Aorta (tissue), 5 donors: ENCODE measurements at places on chromosomes 4 and X. TPM values are rescaled to one million over a fixed set of nuclear protein-coding genes. Genes with fewer than 3 reads are reported as not detected.

DNA sequence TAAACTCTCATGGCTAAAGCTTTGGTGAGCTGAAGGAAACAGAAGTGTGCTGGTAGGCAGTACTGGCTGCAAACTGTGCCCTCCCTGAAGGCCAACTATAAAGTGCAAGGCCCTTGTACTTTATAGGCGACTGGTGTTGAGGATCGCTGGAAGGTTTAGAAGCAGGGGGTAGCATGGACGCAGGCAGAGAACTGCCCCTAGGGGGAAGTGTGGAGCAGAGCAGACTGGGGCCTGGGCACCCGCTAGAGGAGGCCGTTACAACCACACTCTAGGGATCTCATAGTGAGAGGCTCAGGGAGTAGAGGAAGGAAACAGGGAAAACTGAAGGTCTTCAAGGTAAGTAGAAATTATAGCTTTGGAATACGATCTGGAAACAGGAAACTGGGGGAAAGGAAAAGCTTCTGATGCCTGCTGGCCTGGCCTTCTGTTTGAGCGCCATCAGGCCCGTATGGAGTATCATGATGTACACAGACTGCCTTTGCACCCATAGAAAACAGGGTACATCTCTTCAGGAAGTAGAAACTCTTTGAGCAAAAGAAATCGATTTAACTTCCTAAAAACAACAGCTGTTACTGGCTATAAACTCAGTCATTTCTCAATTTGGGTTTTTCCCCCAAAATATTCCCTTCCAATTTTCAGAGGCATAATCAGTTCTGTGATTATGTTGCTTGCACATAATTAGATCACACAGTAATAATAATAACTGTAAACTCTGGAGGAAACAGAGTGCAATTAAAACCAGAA lies 23.9 kb upstream of the TMSB4X start:
- H3K4me3 ChIP-seq = no peak overlapping the region
- H3K4me1 ChIP-seq = no peaks in the 10 kb centered on the region
- H3K36me3 ChIP-seq = no peaks in the 10 kb centered on the region
- no peaks in the 10 kb centered on the region for H3K27me3 ChIP-seq
- H3K27ac ChIP-seq = no peak overlapping the region

- H3K36me3 ChIP-seq = no peaks in the 10 kb centered on the region
- H3K4me3 ChIP-seq = no peak overlapping the region
- H3K4me1 ChIP-seq = no peaks in the 10 kb centered on the region
Measured at GRCh38 chr4:144451766-144452450, 194.0 kb upstream of the HHIP start.

GRCh38 chr4:68708566-68708965 lies 38.1 kb upstream of the UGT2B15 start:
- H3K27me3 ChIP-seq = no peaks in the 10 kb centered on the region
- DNase-seq = no peak
- H3K27ac ChIP-seq = no peak overlapping the region
- no peaks in the 10 kb centered on the region for H3K4me1 ChIP-seq
- no peaks in the 10 kb centered on the region for H3K36me3 ChIP-seq

GRCh38 chrX:9829308-9830267 lies 43.4 kb downstream of the SHROOM2 start:
- H3K4me1 ChIP-seq = no peaks in the 10 kb centered on the region
- H3K4me3 ChIP-seq = no peak overlapping the region
- no peak overlapping the region for H3K27ac ChIP-seq

NMU gene
- not detected for total RNA-seq

GRCh38 chr4:113607998-113608397 lies 153.5 kb downstream of the CAMK2D start:
- no peak overlapping the region for H3K4me3 ChIP-seq
- H3K27ac ChIP-seq = no peak overlapping the region
- H3K36me3 ChIP-seq = peaks cover 2% of the 10 kb centered on the region
- peaks cover 1% of the 10 kb centered on the region for H3K4me1 ChIP-seq
- DNase-seq = no peak

DNA sequence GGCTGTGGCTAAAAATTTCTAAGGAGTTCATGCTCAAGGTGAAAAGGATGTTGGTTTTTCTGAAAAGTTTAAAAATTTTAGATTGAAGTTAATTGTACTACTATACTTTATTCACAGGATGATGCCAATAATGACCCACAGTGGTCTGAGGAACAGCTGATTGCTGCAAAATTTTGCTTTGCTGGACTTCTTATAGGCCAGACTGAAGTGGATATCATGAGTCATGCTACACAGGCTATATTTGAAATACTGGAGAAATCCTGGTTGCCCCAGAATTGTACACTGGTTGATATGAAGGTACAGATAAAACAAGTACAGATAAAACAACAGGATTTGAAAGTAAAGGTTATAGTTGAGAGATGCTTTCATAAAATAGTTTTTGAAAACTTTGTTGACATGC lies 12.2 kb downstream of the PAICS start:
- H3K4me3 ChIP-seq = no peak overlapping the region
- no peaks in the 10 kb centered on the region for H3K27me3 ChIP-seq
- no peaks in the 10 kb centered on the region for H3K36me3 ChIP-seq
- no peaks in the 10 kb centered on the region for H3K4me1 ChIP-seq
- DNase-seq = no peak

GRCh38 chr4:76095568-76095967 lies 21.1 kb downstream of the ART3 start:
- no peaks in the 10 kb centered on the region for H3K36me3 ChIP-seq
- no peak overlapping the region for H3K4me3 ChIP-seq
- no peaks in the 10 kb centered on the region for H3K27me3 ChIP-seq
- DNase-seq = no peak

RRH gene
- total RNA-seq = 0.27 TPM

GSX2 gene
- total RNA-seq = not detected

RXFP1 gene
- 0.57 TPM for total RNA-seq

DNA sequence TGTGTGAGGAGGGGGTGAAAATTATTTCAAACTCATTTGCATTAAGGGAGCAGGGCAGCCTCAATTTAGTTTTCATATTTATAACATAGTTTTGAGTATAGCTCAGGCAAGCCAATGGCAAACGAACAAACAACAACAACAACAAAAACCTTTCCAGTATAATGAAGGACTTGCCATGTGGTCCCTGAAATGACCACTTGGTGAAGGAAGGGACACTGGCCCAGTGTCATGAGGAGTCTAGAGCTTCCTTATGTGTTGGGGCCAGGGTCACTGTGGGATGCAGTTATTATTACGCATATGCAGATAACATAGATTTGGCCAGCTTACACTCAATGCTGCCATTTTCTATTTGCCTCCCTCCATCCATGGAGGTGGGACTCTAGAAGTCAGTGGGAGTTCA lies 23.3 kb downstream of the NKX3-2 start:
- H3K4me1 ChIP-seq = no peaks in the 10 kb centered on the region
- H3K36me3 ChIP-seq = no peaks in the 10 kb centered on the region
- H3K27me3 ChIP-seq = no peaks in the 10 kb centered on the region
- H3K4me3 ChIP-seq = no peak overlapping the region

GRCh38 chr4:155468282-155468681 lies 91.5 kb upstream of the MAP9 start:
- no peak for DNase-seq
- no peak overlapping the region for H3K4me3 ChIP-seq

- H3K27me3 ChIP-seq = no peaks in the 10 kb centered on the region
- no peak for DNase-seq
- H3K4me3 ChIP-seq = no peak overlapping the region
- H3K27ac ChIP-seq = no peak overlapping the region
- H3K4me1 ChIP-seq = peaks cover 5% of the 10 kb centered on the region
Measured at GRCh38 chr4:153570228-153570973, 104.2 kb downstream of the TMEM131L start.

- H3K27ac ChIP-seq = no peak overlapping the region
- peak; percentile 86 for DNase-seq
- H3K36me3 ChIP-seq = no peaks in the 10 kb centered on the region
- H3K4me1 ChIP-seq = no peaks in the 10 kb centered on the region
- no peaks in the 10 kb centered on the region for H3K27me3 ChIP-seq
- no peak overlapping the region for H3K4me3 ChIP-seq
Measured at GRCh38 chr4:8281519-8282133, 12.1 kb downstream of the HTRA3 start.

GRCh38 chr4:188578657-188579056 lies 439.4 kb downstream of the TRIML1 start:
- H3K36me3 ChIP-seq = no peaks in the 10 kb centered on the region
- H3K4me3 ChIP-seq = no peak overlapping the region
- H3K27ac ChIP-seq = no peak overlapping the region
- H3K4me1 ChIP-seq = no peaks in the 10 kb centered on the region
- DNase-seq = no peak

CSAG1 gene
- not detected for total RNA-seq

GRCh38 chrX:115562480-115562847 lies 1.5 kb downstream of the PLS3 start:
- no peak for DNase-seq
- peak overlapping the region; percentile 49 for H3K4me3 ChIP-seq
- no peaks in the 10 kb centered on the region for H3K36me3 ChIP-seq

DNA sequence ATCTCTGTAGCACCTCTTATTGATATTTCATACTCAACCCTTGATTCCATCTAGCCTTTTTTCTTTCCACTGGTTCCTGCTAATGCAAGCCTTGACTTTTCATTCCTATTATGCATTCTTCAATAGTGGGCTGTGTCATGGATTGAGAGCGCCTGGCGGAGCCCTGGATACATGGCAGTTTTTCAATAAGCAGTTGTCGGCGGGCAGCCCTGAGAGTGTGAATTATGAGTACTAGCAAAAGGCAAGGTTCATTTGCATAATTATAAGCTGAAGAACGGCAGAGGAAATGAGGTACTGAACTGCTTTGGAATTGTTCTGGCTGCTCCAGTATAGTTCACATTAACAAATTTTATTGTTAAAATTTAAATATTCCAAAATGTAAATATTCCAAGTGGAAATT lies 339.7 kb upstream of the VCX start:
- DNase-seq = no peak
- H3K27ac ChIP-seq = no peak overlapping the region
- H3K27me3 ChIP-seq = no peaks in the 10 kb centered on the region
- H3K36me3 ChIP-seq = no peaks in the 10 kb centered on the region
- no peak overlapping the region for H3K4me3 ChIP-seq
- H3K4me1 ChIP-seq = no peaks in the 10 kb centered on the region

DNA sequence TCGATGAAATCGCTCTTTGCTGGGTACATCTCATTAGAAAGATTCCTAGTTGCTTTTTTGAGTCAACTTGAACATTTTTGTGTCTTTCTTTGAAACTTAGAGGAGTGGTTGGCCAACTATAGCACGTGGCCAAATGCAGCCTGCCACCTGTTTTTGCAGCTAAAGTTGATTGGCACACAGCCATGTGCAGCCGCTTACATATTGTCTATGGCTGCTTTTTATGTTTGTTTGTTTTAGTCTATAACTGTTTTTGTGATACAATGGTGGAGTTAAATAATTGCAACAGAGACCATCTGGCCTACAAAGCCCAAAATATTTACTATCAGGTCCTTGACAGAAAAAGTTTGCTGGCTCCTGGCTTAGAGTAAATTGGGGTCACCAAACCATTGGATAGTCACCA lies 86.3 kb downstream of the CLCN4 start:
- no peak for DNase-seq
- H3K4me3 ChIP-seq = no peak overlapping the region
- H3K36me3 ChIP-seq = no peaks in the 10 kb centered on the region
- H3K27ac ChIP-seq = no peak overlapping the region
- H3K27me3 ChIP-seq = no peaks in the 10 kb centered on the region

TMEM271 gene
- total RNA-seq = not detected

- no peak for DNase-seq
- no peak overlapping the region for H3K27ac ChIP-seq
- no peaks in the 10 kb centered on the region for H3K4me1 ChIP-seq
- no peaks in the 10 kb centered on the region for H3K36me3 ChIP-seq
- H3K4me3 ChIP-seq = no peak overlapping the region
- no peaks in the 10 kb centered on the region for H3K27me3 ChIP-seq
Measured at GRCh38 chr4:160510928-160511327, 1408.0 kb downstream of the RAPGEF2 start.

- no peak overlapping the region for H3K27ac ChIP-seq
- no peak for DNase-seq
- H3K27me3 ChIP-seq = no peaks in the 10 kb centered on the region
Measured at GRCh38 chr4:150181536-150181935, 103.3 kb downstream of the DCLK2 start.

TAF1 gene
- total RNA-seq = 58.5 TPM

GRCh38 chr4:958696-959337 lies 14.6 kb downstream of the DGKQ start:
- peak; percentile 66 for DNase-seq
- H3K27me3 ChIP-seq = no peaks in the 10 kb centered on the region
- no peaks in the 10 kb centered on the region for H3K36me3 ChIP-seq
- H3K4me3 ChIP-seq = no peak overlapping the region
- H3K27ac ChIP-seq = no peak overlapping the region

- no peaks in the 10 kb centered on the region for H3K4me1 ChIP-seq
- peak overlapping the region; percentile 3 for H3K4me3 ChIP-seq
- no peak for DNase-seq
- no peaks in the 10 kb centered on the region for H3K27me3 ChIP-seq
- no peaks in the 10 kb centered on the region for H3K36me3 ChIP-seq
- no peak overlapping the region for H3K27ac ChIP-seq
Measured at GRCh38 chr4:22514481-22514880, 1.4 kb downstream of the ADGRA3 start.
